Activated CD8-positive, alpha-beta memory T cell treated with anti-CD3 and anti-CD28 coated beads, Interleukin-2, amount 50 U/mL, for 48 hours (primary cell): ENCODE measurements at places on chromosomes 5 and 9.

- DNase-seq = no peak
Observed at GRCh38 chr5:65141493-65141892, 340.2 kb downstream of the ADAMTS6 start.

DNA sequence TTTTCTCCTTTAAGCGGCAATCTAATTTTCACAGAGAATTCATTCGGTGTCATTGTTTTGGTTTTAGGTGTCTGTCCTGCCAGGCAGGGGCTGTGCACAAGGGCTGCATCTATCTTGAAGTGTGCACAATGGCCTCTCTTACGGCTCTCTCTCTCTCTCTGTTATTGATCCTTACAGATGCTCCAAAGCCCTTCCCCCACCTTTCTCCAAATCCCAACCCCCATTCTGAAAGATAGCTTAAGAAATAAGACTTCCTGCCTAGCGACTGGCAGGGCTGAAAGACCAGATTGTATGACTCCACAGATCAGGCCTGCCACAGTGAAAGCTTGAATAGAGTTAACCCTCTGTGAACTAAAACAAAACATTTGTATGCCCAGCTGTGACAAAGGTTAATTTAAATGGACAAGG is 86.5 kb upstream of the NR5A1 start:
- no peak for DNase-seq

- no peak for DNase-seq
Observed at GRCh38 chr9:115328677-115329076, 210.7 kb upstream of the TNC start.

- no peak for DNase-seq
Observed at GRCh38 chr9:27109621-27110020, 596 bp downstream of the TEK start.

DNA sequence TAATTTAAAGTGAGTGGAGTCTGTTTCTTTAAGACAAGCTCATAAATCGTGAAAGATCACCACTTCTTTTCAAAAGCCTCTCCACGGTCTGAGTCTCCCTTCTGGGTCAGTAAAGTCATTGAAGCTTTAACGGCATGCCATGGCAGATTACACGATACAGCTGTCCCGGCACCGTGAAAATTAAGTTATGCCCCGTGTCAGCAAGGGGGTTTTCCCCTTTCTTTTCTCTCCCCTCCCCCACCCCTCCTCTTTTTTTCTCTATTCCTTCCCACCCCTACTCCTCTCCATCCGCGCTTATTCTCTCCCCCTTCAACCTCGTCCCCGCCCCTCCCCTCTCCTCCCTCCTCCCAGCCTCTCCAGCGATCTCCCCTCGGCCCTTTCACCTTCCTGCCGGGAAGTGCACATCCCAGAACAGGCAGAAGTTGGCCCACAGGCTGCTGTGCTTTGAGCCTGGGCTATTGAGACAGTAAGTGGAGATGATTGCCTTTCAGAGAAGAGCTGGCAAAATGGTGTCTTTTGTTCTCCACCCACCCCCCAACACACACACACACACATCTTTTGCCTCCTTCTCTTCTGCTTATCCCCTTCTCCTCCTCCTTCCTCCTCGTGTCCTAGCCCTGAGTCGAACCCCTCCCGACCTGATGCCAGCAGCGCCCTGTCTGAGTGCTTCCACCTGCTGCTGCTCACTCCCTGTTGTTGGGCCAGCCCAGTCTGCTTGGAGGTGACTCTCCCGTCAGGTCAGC is 44.1 kb downstream of the GAS1 start:
- no peak for DNase-seq

DNA sequence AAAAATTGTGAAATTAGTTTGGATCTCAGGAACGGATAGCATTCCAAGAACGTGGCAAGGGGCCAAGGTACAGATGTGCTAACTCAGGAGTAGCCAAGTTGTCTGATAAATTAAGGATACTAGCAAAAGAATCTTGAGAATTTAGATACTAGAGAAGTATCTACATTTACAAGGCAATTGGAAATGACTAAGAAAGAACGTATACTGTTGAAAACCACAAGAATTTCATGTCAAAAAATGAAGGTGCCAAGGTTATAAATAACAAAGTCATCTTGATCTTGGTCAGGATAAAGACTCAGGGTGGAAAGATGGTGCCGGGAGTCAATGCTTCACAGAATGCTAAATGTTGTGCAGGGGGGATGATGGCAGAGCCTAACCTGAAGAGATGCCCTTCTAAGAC is 19.2 kb downstream of the CAPSL start:
- no peak for DNase-seq

DNA sequence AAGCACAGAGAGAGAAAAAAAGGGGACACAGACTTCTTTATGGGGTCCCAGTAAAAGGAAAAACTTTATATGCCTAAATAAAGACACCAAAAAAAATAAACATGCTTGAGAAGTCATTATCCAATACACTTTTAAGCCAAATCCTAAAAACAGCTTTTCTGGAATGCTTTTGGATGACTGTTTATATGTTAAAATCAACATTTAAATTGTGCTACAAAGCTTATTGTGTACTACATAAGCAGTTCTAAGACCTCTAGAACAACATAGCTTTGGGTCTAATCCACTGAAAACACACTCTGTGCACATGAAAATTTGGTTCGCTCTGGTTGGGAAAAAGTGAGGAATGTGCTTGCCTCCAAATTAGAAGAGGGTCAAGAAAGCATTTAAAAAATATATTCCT is 92.5 kb downstream of the EBF1 start:
- DNase-seq = no peak

- DNase-seq = no peak
Observed at GRCh38 chr9:103730866-103731265, 363.2 kb upstream of the SMC2 start.

GRCh38 chr9:76357555-76357954 is 36.7 kb downstream of the RFK start:
- DNase-seq = no peak

- DNase-seq = no peak
Observed at GRCh38 chr5:144567421-144567780, 396.7 kb downstream of the KCTD16 start.

DNA sequence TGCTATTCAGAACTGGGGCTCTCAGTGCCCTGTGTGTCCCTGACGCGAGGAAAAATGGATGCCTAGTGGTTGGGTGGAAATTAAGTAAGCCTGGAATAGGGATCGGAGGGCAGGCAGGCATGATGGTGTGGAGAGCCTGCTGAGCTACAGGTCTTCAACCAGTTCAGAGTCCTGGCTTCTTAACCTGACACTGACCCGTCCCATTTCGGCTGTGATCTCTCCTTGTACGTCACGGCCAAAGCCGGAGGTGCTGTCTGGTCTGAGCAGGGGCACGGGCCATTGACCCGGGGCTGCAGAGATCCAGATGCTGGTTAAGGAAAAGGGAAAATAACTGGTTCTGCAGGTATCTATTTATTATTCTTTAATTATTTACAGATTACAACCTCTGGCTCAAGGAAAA is 27.9 kb downstream of the RHOBTB3 start:
- DNase-seq = no peak

DNA sequence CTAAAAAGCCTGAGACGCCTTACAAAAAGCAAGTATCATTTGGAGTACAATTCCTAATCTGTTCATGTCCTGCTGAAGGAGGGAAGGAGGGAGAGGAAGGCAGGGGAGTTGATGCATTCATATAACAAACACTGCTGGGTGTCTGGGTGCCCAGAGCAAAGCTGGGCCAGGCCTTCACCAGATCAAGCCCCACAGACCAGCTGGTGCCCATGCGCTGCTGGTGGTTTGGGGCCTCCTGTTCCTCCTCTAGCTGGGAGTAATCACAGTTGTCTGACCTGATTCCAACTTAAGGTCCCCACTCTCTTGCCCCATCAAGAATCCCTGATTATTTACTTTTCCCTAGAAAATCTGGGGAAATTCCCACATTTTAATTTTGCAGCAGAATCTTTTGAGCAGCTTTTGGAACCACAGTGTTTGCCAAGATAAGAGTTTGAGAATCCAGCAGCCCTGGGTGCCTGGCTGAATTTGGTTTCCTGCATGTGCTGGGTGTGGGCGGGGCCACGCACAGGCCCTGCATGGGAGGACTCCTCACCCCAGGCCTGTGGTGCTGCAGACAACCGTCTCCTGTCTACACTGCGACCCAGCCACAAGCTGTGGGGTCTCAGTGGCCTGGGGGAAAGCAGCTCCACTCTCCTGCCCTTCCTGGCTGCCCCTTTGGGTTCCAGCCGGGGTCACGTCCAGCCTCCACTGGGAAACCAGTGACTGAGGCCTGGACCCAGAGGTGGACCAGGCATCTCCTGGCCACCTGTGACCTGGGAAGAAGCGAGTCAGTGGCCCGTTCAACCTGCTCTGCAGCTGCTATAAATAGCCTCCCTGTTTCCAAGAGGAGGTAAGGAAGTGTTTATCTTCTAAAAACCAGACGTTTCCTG is 47.5 kb downstream of the NEURL1B start:
- DNase-seq = no peak

- no peak for DNase-seq
Observed at GRCh38 chr5:142837081-142837725, 67.0 kb downstream of the ARHGAP26 start.
